SIG-M5 (cell line): ENCODE measurements at places on chromosomes 7 and 10.

- DNase-seq, result no peak
These were observed 18.0 kb downstream of the DNAJC1 start for GRCh38 chr10:21985541-21985940.

DNA sequence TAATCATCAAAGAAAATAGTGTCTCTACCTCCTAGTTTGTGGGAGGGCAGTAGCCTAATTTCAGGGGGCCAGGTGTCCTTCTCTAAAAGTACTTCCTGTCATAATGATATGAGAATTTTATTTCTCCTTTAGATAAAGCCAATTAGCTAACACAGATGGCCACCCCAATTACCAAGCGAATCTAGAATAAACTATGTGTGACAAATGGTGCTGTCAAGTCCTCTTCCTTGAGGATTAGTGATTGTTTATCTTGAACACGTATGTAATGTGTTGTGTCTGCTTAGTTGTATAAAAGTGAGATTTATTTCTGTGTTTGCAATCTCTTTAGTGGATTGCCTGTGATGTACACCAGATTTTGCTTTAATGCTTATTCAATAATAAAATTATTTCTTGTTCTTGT is 1120.0 kb downstream of the SORCS1 start:
- no peak for DNase-seq

GRCh38 chr7:20141002-20141345 is 76.2 kb downstream of the MACC1 start:
- no peak for DNase-seq

DNA sequence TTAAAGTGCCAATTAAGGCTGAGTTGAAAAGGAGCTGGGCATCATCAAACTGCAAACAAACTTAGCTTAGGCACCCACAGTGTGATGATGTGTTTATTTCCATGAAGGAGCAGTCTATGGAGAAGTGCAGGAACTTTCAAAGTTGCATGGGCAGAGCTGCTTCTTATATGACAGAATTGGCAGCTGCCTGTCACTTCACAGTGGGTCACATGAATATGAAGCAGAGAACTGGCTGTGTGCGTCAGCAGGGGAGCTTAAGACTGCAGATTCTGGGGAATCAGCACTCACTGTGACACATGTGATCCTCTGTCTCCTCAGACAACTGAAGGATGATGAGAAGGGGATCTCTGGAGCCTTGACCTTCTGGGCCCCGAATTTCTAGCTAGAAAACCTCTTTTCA is 36.6 kb downstream of the RBM28 start:
- no peak for DNase-seq

DNA sequence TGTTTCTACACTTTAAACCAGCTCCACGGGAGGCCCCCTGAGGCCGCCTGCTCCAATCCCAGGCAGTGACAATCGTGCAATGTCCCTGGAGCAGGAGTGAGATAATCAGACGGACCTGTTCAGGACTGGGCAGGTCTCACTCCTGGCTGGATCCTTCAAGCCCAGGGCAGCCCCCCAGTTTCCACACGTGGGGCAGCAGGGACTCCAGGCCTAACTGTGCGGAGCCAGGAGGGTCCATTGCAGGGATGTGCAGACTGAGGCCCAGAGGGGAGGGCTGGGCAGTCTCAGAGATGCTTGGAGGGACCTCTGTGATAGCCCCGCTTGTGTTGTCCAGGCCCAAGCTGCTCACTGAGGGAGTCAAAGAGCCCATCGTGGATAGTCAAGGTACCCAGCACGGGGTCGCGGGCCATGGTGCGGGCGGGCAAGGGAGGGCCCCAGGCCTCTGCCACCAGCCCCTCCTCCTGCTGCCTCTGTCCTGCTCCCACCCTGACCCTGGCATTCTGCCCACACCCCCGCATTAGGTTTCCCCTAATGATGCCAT is 110.5 kb upstream of the KCTD7 start:
- no peak for DNase-seq

DNA sequence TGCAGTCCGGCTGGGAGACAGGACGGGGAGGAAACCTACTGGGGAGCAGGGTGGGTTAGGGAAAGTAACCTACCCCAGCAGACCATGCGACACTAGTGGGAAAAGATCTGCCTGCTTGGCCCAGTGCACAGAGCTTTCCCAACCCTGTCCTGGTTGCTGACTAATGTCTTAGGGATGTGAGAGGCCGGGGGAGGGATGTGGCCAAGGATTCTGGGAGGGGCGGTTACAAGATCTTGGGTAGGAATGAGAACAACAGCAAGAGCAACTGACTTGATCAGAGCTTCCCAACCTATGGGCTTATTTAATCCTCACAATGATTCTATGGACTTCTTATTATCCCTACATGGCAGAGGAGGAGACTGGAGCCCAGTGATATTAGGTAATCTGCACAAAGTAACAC is 24.0 kb upstream of the EIF5AL1 start:
- DNase-seq, result no peak
